GM23248 (cell line): ENCODE measurements at places on chromosomes 11 and 22. TPM values are rescaled to one million over a fixed set of nuclear protein-coding genes. Genes with fewer than 3 reads are reported as not detected.

DNA sequence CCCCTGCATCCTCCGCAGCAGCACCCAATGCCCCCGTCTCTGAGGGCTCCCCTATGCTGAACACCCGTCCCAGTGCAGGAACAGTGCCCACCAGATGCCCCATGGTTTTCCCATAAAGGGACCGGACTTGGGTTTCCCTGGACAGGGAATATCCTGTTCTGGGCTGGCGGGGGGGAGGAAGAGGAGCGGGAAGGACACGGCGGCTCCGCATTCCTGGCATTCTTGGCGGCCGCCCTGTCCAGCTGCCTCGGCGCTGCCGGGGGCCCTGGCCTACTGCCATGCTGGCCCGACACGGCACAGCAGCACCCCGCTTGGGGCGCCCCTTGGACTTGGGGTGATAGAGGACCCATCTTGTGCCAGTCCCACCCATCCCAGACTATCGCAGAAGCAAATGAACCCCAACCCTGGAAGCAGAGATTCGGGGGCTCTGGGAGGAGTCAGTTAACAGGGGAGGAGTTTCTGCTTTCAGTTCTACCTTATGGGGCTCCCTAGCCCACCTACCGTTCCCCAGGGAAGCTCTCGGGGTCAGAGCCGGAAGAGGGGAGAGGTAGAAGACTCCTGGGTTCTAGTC lies 23.7 kb upstream of the CBX7 start:
- peak; percentile 68 for DNase-seq

- DNase-seq, result peak; percentile 96
Measured at GRCh38 chr11:94175535-94175934, 46.9 kb downstream of the PANX1 start.

- DNase-seq, result no peak
Measured at GRCh38 chr11:114183044-114183511, 113.1 kb upstream of the NNMT start.

- DNase-seq, result no peak
Measured at GRCh38 chr22:21080435-21081137, 34.8 kb downstream of the LRRC74B start.

DNA sequence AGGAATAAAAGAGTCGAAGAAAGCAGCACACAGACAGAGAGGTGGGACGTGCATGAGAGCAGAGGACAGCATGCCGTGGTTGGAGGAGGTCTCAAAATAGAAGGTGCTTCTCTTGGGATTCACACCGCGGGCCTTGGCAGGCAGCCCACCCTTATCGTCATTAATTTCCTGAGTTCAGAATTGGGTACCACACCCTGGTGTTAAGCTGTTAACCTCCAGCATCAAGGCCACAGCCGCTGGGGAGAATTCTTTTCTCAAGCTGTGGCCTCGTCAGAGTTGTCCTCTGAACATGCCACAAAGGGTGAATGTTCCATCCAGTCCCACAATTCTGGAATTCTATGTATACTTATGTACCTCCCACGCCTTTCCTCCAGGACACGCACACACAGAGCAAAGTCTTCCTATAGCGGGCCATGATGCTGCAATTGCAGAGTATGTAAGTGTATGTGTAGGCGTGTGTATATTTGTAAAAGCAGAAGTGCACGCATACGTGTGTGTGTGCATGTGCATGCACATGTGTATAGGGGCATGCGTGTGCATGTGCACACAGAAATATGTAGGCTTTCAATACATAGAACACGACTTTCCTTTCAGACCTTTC lies 39.0 kb downstream of the ADAMTS8 start:
- no peak for DNase-seq

- no peak for DNase-seq
Measured at GRCh38 chr11:57364851-57365660, 15.9 kb downstream of the PRG3 start.

DNA sequence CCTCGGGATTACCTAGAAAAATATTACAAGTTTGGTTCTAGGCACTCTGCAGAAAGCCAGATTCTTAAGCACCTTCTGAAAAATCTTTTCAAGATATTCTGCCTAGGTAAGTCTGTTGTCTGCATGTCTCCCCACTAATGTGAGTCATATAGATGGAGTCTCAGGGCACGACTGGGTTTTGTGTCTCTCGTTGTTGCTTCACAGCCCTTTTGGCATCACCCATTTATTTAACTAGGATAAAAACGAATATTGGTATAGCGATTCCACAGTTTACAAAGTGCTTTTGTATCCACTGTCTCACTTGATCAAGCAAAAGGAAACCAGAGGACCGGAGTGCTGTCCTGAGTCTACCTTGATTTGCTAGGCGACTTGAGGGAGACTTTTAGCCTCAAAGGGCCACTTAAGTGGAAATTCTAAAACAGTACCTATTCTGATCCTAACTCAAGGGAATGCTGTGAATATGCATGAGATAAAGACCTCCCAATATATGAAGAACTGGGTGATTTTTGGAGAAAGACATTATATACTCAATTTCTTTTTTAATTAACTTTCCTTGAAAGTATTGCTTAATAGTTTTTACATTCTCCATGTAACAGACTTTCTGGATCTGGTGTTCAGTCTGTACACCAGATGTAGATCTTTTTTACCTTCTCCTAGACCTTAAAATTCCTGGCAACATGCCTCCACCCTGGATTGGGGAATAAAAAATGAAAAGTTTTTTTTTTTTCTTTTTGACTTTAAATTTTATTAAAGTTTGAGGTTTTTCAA lies 590 bp downstream of the NNMT start:
- DNase-seq, result peak; percentile 78

- DNase-seq, result peak; percentile 51
Measured at GRCh38 chr11:29773656-29774264, 243.1 kb downstream of the KCNA4 start.

- no peak for DNase-seq
Measured at GRCh38 chr11:63609971-63610580, 4.2 kb downstream of the PLAAT3 start.

DNA sequence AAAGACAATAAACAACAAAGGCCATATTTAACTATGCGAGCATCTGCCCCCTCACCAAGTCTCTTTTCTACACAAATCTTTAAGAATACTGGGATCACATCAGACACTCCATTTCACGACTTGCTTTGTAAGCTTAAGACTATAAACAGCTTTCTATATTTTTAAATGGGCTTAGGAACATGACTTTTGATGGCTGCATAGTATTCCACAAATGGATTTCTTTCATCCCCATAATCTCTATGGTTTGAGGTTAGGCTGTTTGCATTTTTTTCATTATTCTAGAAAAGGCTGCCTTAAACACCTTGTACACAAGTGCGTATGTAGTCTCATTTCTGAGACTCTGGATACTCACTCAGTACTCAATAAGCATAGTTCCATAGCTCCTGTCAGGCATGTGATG lies 52.8 kb downstream of the DGCR2 start:
- no peak for DNase-seq

DNA sequence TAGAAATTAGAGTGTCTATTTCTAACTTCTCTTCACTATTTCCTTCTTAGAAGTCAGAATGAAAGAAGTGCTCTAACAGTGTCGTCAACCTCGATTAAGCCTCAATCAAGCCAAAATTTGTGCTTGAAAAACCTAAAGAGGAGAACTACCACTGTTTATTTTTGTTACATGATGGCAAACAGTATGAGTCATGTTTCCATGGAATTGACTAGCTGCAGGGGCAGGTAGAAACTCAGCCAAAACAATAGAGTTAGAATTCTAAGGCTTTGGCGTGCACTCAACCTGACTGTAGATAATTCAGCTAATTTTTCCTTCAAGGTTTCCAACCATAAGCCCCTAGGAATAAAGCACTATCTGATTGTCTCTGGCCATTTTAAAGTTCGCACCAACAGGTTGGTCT lies 415.9 kb downstream of the ETS1 start:
- peak; percentile 42 for DNase-seq

- no peak for DNase-seq
Measured at GRCh38 chr11:70500076-70500847, 101.9 kb downstream of the CTTN start.

- peak; percentile 98 for DNase-seq
Measured at GRCh38 chr11:27218421-27219038, 144.5 kb downstream of the CCDC34 start.

- peak; percentile 14 for DNase-seq
Measured at GRCh38 chr11:28649922-28650321, 541.7 kb downstream of the METTL15 start.

Gene PLAAT3
- total RNA-seq, result 1.8 and 4.3 TPM in 2 replicates

Gene SYT12
- 2.8 and 3.3 TPM in 2 replicates for total RNA-seq

Gene IGLL5
- total RNA-seq, result not detected in 2 replicates

Gene GP1BB
- 7.1 and 10.2 TPM in 2 replicates for total RNA-seq
